ENCODE measurements at places on chromosomes 13 and 19.
A peak's percentile ranks its signal among the peaks of the same experiment; 100 is the strongest.

- no peak for DNase-seq
Observed at GRCh38 chr19:821825-822503, at the start of gene PLPPR3. TSS of gene PLPPR3 (minus strand) at chr19:821955. CDS start at chr19:821559, 396 bp downstream.

- no peak for DNase-seq
Observed at GRCh38 chr19:33665776-33666595, 44.2 kb downstream of the CHST8 start.

DNA sequence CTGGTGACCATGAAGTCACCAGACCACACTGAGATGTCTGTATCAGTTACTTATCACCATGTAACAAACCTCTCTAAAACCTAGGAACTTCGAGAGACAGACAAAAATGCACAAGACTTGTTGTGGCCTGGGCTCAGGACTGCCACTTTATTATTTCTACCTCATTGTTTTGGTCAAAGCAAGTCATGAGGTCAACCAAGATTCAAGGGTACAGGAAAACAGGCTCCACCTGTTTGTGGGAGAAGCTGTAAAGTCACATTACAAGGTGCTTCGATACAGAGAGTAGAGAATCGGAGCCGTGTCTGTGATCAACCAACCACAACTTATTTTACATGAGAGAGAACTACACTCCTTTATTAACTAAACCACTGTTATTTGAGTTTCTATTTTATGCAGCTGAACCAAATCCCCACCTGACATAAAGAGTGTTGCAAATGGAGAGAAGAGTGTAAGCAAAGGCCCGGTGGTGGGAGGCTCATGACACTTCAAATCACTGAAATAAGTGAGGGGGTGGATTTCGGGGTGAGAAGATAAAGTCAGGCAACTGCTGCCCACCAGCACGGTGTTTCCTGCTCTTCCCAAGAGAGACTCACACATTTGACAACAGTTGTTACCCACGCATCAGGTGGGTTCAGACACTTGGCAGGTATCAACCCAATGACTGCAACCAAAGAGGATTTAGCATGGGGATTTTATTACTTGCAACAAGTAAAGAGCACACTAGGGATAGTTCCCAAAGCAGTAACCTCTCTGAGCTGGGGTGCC lies 39.0 kb upstream of the IGSF23 start:
- no peak for DNase-seq

GRCh38 chr13:42174344-42175162 lies 97.4 kb upstream of the AKAP11 start:
- no peak for DNase-seq

DNA sequence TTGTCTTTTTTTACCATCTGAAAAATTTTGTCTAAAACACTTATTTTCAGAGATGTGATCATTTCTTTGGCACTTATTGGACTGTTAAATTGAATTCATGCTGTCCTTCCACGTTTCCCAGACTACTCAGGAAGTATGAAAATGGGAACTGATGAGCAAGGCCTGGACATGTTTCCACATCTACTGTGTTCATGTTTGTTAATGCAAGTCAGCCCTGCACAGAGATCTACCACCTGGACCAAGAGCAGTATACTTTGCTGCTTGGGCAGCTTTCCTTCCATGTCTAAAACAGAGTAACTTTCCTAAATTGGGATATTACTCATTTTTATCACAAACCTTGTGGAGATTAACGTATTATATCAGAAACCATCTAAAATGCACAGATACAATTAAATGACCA lies 687.4 kb downstream of the DIAPH3 start:
- no peak for DNase-seq

GRCh38 chr19:56748378-56748777 lies 76.8 kb upstream of the ZNF835 start:
- no peak for DNase-seq

DNA sequence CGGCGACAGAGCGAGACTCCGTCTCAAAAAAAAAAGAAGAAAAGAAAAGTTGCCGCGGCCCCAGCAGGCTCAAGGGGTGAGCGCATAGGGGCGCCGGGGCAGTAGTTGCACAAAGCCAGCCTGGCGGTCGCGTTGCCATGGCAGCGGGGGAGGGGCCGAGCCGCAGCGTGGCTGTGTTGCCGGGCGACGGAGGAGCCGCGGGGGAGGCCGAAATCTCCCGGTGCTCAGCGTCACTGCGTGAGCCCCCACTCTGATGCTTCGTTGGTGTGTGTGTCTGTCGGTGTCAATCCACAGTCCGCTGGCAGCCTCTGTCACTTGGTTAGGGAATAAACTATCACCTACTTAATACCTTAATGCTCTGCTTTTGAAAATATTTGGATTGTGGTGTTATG lies 82.9 kb upstream of the C1QTNF9B start:
- no peak for DNase-seq

GRCh38 chr13:110560601-110561343 lies 750 bp downstream of the RAB20 start:
- no peak for DNase-seq

- peak; percentile 54 for DNase-seq
Observed at GRCh38 chr13:75489502-75490263, 7.7 kb upstream of the TBC1D4 start.

- DNase-seq: no peak
Observed at GRCh38 chr13:26310003-26310402, 56.1 kb downstream of the CDK8 start.

DNA sequence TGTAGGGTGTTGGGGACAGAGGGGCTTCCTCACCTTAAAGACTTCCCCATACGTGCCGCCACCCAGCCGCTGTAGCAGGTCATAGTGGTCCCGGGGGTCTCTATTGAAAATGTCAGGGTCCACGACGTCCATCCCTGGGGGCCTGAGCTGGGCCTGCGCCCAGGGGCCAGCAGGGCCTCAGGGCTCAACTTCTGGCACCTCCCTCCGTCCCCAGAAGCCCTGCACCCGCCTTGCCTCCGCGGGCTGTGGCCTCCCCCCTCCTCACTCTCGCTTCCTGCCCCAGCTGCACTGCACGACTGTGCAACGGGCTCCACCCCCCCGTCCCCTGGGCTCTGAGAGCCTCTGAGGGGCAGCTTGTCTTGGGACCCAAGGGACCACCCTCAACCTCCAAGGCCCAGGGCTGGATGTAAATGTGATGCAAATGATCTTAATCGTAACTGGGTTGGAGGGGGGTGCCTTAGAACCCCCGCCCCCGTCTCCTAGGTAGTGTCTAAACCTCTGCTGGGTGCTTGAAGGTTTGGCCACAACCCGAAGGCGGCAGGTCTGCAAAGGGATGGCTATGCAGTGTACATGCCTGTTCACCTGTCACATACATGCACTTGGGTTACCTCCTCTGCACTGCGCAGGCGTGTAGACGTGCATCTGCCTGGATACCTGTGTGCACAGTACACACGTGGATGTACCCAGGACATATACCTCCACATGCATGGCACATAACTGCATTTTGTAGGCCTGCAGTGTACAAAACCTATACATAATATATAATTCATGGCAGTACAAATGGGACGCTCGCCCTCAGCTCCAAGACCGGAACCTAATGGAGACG lies at the start of gene MAP4K1:
MAP4K1 (minus strand) TSS at position 190 of the 826 bp plus-strand sequence; CDS start at position 132, 58 bp downstream.
- no peak for DNase-seq

All from AG09309 (cell line).